ENCODE measurements at places on chromosomes 11 and 22. TPM values are rescaled to one million over a fixed set of nuclear protein-coding genes. Genes with fewer than 3 reads are reported as not detected.

- peak; percentile 57 for DNase-seq
Observed at GRCh38 chr11:73242251-73243092, 24.4 kb downstream of the P2RY2 start.

GRCh38 chr11:1881442-1882264 is 10.0 kb downstream of the PRR33 start:
- DNase-seq = no peak

DNA sequence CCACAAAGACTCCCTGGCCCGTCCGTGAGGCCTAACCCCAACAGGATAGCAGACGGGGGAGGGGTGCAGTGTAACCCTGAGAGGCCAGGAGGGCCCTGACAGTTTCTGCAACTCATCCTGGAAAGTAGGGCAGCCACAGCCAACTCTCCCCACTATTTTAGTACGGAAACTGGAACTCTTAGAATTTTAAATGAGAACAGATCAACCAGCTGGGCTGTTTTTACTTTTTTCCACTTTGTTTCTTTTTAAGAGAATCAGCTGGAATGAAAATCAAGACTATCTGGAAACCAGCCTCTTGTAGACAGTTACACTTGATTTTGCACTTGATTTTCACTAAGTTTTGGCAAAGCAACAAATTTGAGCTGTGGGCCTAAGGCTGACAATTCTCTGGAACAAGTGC is 42.7 kb upstream of the NRIP3 start:
- no peak for DNase-seq

DNA sequence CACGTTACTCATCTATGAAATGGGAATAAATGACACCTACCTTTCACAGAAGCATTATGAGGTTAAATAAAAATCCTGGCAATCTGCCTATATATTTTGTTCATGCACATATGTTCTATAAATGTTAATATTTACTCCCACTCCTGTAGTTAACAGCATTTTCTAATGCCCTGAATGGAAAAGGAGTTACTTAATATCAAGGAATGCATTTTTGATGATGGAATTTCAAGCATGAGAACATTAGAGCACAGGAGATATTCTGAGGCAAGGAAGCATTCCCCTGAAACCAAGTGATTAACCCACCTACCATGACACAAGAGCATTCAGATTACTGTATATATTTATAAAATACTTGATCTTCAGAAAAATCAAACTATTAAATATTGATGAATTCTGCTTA is 102.1 kb downstream of the ARHGAP32 start:
- DNase-seq = no peak

DNA sequence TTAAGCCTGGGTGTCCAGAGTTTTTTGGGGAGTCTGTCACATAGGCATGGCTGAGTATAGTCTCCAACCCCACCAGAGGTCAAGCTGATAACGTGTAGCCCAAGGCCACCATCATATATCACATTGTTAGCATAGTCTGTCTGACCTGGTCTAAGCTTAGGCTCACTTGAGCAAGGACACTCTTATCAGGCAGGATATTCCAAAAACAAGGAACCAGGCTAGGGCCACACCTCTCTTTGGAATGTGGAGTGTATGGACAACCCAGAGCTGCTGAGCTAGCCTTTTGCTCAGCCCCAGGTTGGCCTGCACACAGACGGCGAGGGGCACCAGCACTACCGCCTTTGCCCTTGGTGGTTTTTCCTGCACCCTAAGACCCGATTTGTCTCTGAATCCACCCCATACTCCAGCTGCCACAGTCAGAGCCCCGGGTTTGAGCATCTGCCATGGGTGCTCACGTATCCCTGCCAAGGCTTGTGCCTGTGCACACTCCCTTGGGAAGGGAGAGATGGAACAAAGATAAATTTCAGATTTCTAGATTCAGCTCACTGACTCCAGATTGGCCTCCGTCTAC is 7.2 kb downstream of the SNAP29 start:
- DNase-seq = no peak

GRCh38 chr22:48944751-48945620 is 882.7 kb downstream of the BRD1 start:
- no peak for DNase-seq

GRCh38 chr11:22076271-22076930 is 116.5 kb upstream of the ANO5 start:
- no peak for DNase-seq

RAG2 gene
- polyA plus RNA-seq = not detected

GAL gene
- polyA plus RNA-seq = not detected

TRIOBP gene
- 22.4 TPM for polyA plus RNA-seq
